Panc1 (cell line): ENCODE measurements at places on chromosomes 7 and 10. TPM values are rescaled to one million over a fixed set of nuclear protein-coding genes. Genes with fewer than 3 reads are reported as not detected.

DNA sequence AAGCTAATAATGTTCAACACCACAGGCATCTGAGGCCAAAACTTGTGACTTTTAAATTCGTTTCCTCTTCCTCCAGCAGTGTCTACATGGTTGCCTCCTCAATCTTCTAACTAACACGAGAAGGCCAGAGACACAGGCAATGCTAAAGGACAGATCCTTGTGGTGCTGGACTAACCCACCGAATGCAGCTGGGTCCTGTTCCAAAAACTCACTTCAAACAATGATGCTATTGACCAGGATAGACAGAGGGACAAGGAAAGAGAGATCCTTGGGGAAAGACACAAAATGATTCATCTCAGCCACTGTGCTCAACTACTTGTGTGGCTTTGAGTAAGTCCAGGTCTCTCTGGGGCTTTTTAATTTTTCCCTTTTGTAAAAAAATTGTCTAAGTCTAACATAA, 107.6 kb downstream of the KCNMA1 start:
- H3K27me3 ChIP-seq = no peaks in the 10 kb centered on the region
- H3K4me1 ChIP-seq = peaks cover 83% of the 10 kb centered on the region
- H3K27ac ChIP-seq = peak overlapping the region; percentile 92
- no peak for DNase-seq

DNA sequence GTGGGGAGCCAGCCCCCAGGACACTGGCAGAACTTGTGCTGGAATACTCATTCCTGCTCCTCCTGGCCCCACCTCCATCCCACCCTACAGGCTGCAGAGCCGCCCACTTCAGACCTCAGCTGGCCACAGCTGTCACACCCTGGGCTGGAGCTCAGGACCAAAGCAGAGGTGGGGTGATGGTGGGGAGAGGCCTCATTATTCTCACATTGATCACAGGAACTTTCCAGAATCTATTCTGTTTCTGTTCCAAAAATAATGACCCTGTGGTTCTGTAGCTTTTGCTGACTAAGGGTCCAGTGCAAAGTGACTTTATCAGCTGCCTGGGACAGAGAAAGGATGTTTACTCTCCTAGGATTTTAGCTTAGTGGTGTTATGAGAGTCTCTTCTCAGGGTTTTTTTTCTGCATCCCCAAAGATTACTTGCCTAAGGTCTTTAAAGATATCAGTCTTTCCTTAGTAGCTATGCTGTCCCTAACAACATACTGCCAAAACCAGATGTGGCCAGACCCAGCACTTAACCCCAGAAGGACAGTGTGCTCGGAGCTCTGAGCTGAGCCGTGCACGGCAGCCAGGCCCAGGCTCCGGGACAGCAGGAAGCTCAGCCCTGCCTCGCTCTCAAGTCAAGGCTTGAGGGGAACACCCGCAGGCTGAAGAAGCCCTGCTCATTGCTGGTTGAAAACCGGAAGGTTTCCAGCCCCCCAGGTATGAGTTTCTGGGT, 223.3 kb downstream of the MLLT10 start:
- no peaks in the 10 kb centered on the region for H3K36me3 ChIP-seq
- H3K27ac ChIP-seq = no peak overlapping the region
- H3K27me3 ChIP-seq = no peaks in the 10 kb centered on the region
- H3K4me1 ChIP-seq = no peaks in the 10 kb centered on the region
- no peak overlapping the region for H3K4me3 ChIP-seq
- no peak for DNase-seq

DNA sequence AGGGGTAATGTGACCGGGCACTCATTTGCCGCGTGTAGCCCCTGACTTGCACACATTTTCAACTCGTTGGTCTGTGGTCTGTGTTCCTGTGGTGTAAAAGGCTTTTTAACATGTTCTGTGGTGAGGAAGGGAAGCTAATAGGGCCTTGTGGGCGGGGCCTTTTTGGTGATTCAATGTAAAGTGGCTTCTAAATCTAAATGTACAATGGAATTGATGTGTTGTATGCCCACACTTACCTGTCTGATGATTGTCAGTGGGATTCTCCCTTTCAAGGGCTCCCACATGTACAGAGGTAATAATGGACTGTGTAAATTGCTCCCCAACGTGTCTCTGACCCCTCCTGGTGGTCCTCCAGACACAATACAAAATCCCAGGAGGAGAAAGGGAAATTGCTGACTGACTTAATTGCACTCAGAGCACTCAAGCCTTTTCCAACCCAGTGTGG, 43.1 kb upstream of the GATAD1 start:
- H3K27ac ChIP-seq = no peak overlapping the region
- no peak overlapping the region for H3K4me3 ChIP-seq
- H3K4me1 ChIP-seq = no peaks in the 10 kb centered on the region
- H3K27me3 ChIP-seq = no peaks in the 10 kb centered on the region

GRCh38 chr7:33698041-33698440, 207.3 kb upstream of the BMPER start:
- H3K4me1 ChIP-seq = no peaks in the 10 kb centered on the region
- no peak overlapping the region for H3K27ac ChIP-seq
- no peaks in the 10 kb centered on the region; the same call in 1 of the 2 replicates for H3K27me3 ChIP-seq
- H3K36me3 ChIP-seq = no peaks in the 10 kb centered on the region
- no peak for DNase-seq

DNA sequence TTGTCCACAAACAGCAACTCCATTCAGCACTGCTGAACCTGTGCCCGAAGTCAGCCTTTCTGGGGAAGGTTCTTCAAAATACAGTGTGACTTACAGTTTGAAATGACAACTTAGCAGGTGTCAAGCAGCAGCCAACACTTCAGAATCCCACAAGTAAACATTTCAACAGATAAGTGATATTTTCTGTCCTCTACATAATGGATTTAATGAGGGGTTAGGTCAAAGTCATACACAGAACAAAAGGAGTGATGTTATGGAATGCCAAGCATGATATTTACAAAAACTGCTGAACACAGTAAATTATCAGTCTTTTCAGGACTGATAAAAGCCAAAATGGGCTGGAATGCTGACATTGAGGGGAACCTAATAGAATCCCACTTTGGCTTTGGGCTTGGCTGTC, 77.6 kb upstream of the JAZF1 start:
- peaks cover 16% of the 10 kb centered on the region for H3K27me3 ChIP-seq
- no peaks in the 10 kb centered on the region for H3K4me1 ChIP-seq
- H3K27ac ChIP-seq = no peak overlapping the region
- no peaks in the 10 kb centered on the region for H3K36me3 ChIP-seq

DNA sequence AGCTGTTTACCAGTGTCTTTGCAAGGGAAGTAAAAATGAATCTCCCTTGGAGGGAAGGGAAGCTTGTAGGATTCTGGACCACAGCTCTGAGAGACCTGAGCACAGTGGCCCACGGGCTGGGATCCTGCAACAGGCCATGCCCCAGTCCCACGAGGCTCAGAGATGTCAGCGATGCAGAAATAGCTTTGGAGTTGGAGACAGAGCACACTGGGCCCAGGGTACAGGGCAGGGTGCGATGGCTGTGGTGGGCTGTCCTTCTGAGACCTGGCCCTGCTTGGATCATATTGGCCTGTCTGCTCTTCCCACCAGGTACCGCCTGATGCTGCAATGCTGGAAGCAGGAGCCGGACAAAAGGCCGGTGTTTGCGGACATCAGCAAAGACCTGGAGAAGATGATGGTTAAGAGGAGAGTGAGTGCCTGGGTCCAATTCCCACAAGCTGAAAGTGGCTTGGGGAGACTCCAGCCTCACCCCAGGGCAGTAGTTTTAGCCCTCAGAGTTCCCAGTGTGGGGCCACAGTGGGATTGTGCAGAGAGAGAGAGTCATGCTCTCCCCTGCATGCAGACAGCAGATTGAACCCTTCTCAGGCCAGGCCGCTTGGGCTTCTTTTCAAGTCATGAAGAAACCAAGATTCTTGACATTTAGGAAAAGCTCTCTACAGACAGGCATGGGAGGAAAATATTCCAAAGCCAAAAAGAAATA, 13.5 kb upstream of the CSGALNACT2 start:
- no peaks in the 10 kb centered on the region for H3K36me3 ChIP-seq
- no peak for DNase-seq
- no peak overlapping the region for H3K4me3 ChIP-seq
- no peak overlapping the region for H3K27ac ChIP-seq
- H3K27me3 ChIP-seq = no peaks in the 10 kb centered on the region

GRCh38 chr7:155001756-155002410, 1.0 kb downstream of the PAXIP1 start:
- peaks cover 2% of the 10 kb centered on the region for H3K36me3 ChIP-seq
- no peaks in the 10 kb centered on the region for H3K27me3 ChIP-seq
- H3K4me3 ChIP-seq = peak overlapping the region; percentile 71
- H3K27ac ChIP-seq = peak overlapping the region; percentile 82
- H3K4me1 ChIP-seq = peaks cover 9% of the 10 kb centered on the region; the same call in 1 of the 2 replicates

DNAJC12 gene
- total RNA-seq = 0.44 TPM

GPNMB gene
- total RNA-seq = 2.1 TPM
